ENCODE measurements at places on chromosomes 2 and 18.

DNA sequence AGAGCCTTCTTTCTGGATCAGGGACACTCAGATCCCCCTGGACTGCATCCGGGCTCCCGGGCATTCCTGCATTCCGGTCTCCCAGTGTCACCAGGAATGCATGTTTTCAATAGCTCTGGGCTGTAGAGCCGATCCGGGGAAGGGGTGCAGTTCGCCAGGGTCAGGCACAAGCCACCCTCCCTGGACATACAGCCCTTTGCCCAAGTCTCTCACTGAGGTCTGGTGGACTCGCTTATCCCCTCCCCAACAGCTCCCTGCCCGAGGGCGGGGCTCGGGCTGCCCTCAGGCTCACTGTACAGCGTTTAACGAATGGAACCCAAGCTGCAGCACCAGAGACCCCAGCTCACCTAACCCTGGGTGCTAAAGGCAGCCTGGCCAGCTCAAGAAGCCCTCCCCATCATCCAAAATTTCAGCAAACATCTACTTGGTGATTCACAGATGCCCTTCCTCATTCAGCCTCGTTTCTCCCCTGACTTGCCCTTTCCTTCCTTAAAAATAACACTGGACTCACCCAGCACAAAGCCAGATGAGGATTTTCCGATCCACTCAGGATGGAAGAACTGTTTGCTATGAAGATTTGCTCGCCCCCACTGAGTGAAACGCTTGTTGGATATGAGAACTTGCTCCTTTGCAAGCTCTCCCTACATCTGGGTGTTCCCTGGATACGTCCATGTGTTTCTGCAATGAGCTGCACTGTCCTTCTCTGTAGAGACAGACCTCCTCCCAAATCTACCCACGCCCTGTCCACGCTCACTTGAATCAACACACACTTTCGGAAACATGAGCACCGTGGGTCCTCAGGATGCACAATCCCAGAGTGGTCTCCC lies 58.1 kb downstream of the PXDN start:
- DNase-seq = no peak

GRCh38 chr2:140775411-140775810 lies 1355.4 kb downstream of the LRP1B start:
- DNase-seq = no peak

DNA sequence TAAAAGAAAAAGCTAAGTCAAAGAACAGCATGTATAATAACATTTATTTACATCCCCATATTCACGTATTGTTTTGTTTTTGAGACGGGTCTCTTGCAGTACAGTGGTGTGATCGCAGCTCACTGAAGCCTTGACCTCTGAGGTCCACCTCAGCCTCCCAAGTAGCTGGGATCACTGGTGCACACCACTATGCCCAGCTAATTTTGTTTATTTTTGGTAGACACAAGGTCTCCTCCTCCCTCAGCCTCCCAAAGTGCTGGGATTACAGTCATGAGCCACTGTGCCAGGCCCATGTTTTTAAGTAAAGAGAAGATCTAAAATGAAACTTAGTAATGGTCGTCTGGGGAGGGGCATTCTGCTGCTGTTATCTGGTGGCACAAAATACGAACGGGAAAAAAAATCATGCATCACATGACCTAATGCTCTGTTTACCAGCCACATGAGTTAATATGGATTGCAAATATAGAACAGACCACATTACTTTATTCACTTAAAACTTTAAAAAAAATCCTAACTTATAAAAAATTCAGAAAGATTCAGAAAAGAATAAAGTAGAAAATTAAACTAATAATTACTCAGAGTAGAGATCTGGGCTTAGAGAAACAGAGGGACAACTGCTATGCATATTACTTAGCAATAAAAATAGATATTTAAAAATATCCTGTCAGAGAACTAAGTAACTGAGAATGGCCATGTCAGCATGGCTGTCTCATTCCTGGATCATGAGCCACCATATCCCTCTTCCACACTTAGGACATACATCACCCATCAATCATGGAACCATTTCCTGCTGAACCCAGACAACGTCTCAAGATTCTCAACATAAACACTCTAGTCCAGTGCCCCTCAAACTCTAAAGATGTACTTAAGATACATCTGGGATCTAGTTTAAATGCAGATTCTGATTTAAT lies 7.3 kb downstream of the MMADHC start:
- no peak for DNase-seq

- no peak for DNase-seq
Observed at GRCh38 chr2:168050377-168050776, 197.0 kb downstream of the STK39 start.

GRCh38 chr2:101264360-101264939 lies 11.8 kb downstream of the CNOT11 start:
- no peak for DNase-seq

DNA sequence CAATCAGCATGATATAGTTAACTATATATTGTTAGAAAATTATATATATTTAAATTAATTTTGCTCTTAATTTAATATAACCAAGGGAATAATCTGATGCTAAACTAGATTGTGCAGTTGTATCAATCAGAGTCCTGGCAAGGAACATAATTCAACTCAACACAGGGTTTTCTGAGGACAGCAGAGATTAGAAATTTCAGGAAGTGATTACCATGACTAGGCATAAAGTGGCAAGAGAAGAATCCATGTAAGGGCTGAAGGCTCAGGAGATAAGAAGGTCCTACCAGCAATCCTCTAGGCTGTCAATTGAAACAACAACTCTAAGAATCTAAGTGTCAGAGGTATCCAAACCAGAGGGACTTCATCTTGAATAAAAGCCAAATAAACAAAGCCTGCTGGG lies 807.8 kb downstream of the DSC3 start:
- DNase-seq = no peak

DNA sequence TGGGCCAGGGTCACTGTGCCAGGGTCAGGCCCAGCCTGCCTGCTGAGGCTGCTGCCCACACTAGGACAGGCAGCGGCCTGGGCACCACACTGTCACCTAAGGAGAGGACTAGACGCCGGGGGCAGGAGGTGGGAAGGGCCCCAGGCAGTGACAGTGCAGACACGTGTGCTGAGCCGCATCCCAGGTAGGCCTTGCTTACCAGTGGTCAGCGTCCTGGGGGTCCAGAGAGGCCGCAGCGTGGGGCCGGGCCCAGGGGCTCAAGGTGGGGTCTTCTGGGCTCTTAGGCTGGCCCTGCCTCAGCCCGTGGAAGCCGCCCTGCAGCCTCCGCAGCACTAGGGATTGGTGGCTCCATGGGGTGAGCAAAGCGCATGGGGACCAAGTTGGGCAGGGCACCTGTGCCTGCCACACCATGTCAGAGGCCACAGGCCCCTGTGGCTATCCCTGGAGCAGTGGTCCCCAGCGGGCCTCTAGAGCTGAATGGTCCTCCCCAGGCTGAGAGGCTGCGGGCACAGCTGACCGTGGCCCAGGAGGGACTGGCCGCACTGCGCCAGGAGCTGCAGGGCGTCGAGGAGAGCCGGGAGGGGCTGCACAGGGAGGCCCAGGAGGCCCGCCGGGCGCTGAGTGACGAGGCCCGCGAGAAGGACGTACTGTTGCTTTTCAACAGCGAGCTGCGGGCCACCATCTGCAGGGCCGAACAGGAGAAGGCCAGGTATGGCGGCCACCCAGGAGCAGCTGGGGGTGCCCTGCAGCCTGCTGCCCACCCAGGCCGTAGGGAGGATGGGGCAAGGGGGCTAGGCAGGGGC lies 35.2 kb upstream of the SNED1 start:
- DNase-seq = no peak

GRCh38 chr18:29378651-29379136 lies 1201.8 kb upstream of the CDH2 start:
- DNase-seq = no peak

DNA sequence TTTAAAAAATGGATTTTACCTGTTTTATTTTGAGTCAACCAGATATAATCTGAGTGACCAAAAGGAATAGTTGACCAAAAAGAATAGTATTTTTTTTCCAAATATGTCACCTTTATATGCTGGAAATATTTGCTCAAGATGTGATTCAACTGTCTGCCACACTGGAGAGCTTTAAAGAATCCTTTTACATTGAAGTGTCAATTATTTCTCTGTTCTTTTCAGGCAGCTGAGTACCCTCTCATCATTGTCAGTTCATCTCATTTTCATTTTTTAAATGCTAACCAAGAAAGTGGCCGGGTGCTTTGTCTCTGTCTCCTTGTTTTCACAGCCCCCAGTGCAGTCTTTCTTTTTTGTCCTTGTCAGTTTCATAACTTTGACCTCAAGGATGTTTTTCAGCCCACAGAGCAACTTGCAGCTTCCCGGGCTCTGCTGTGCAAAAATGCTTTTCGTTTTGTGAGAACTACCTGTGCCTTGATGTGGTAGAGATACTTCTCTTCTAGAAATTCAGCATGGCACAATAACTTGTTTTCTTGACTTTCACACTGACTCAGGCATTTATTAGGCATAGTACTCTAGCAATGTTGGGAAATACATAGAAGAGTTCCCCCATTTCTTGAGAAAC lies 23.4 kb upstream of the CERS6 start:
- DNase-seq = no peak

GRCh38 chr18:31325051-31325450 lies 7.1 kb downstream of the DSG1 start:
- no peak for DNase-seq

- no peak for DNase-seq
Observed at GRCh38 chr18:57705832-57706595, 84.4 kb upstream of the NARS1 start.

GRCh38 chr2:26432859-26433258 lies 31.1 kb downstream of the DRC1 start:
- DNase-seq = no peak

DNA sequence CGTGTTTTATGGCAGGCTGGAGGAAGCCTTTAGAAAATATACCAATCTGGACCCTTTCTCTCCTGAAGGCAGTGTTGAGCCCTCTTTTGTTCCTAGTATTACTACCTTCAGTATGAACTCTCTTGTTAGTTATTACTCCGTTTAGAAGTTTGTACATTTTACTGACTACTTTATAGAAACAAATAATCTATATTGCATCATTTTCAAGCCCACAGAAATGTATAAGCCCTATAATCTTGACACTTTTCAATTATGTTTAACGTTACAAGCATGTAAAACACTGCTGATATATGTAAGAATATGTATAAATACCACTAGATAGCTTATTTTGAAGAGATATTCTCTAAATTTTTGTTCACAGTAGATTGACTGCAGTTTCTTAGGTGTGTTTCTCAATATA lies 64.0 kb downstream of the SLC25A12 start:
- no peak for DNase-seq

- peak; percentile 31 for DNase-seq
Observed at GRCh38 chr2:164495491-164496223, 125.6 kb downstream of the GRB14 start.
